ENCODE measurements at places on chromosomes 7 and 10.
A peak's percentile ranks its signal among the peaks of the same experiment; 100 is the strongest.

DNA sequence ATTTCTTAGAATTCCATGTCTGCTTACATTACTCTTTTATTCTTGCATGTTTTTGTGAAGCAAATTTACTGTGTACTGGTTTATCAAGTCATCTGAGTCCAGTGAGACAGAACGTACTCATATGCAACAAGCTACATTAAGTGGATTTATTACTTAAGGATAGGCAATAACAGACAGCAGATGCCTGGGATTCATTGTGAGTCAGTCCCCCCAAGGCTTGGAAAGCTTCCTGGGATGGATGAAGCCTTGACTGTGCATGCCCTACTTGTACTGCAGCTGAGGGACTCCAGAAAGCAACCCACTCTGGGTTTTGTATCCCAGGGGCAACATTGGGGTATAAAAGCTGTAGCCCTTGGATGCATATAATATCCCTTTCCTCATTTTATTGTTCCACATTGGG is 113.4 kb upstream of the RAB18 start:
- no peak for DNase-seq
- H3K27ac ChIP-seq, result no peak overlapping the region
- H3K36me3 ChIP-seq, result no peaks in the 10 kb centered on the region

GRCh38 chr10:17049195-17049594 is 80.4 kb downstream of the CUBN start:
- H3K4me3 ChIP-seq, result no peak overlapping the region
- no peak for DNase-seq
- peaks cover 7% of the 10 kb centered on the region for H3K36me3 ChIP-seq
- H3K4me1 ChIP-seq, result no peaks in the 10 kb centered on the region
- no peak overlapping the region for H3K27ac ChIP-seq
- no peaks in the 10 kb centered on the region for H3K27me3 ChIP-seq

DNA sequence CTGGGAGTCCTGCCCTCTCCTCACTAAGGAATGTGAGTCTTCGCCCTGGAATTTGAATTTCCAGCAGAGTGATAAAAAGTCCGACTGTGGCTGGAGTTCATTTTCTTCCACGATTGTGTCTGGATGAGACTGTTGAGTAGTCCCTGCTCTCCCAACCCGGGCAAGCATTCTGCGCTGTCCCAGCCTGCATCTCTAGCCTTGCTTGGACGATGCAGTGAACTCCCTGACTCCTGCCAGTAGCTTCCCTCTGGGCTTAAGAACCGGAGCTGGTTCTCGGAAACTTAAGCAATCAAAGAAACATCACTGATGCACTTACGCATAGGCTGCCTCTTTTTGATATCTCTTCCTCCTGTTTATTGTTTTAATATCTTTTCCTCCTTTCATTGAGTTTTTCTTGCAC is 116.0 kb upstream of the FZD8 start:
- DNase-seq, result no peak
- no peak overlapping the region for H3K27ac ChIP-seq
- H3K27me3 ChIP-seq, result peaks cover 3% of the 10 kb centered on the region
- no peaks in the 10 kb centered on the region for H3K4me1 ChIP-seq

DNA sequence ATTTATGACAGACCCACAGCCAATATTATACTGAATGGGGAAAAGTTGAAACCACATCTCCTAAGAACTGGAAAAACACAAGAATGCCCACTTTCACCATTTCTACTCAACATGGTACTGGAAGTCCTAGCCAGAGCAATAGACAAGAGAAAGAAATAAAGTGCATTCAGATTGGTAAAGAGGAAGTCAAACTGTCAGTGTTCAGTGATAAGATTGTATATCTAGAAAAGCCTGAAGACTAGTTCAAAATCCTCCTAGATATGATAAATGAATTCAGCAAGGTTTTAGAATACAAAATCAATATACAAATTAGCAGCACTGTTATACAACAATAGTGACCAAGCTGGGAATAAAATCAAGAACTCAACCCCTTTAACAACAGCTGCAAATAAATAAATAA is 6.9 kb upstream of the ZNF138 start:
- no peaks in the 10 kb centered on the region for H3K27me3 ChIP-seq
- H3K4me1 ChIP-seq, result no peaks in the 10 kb centered on the region
- no peaks in the 10 kb centered on the region for H3K36me3 ChIP-seq
- no peak overlapping the region for H3K4me3 ChIP-seq

DNA sequence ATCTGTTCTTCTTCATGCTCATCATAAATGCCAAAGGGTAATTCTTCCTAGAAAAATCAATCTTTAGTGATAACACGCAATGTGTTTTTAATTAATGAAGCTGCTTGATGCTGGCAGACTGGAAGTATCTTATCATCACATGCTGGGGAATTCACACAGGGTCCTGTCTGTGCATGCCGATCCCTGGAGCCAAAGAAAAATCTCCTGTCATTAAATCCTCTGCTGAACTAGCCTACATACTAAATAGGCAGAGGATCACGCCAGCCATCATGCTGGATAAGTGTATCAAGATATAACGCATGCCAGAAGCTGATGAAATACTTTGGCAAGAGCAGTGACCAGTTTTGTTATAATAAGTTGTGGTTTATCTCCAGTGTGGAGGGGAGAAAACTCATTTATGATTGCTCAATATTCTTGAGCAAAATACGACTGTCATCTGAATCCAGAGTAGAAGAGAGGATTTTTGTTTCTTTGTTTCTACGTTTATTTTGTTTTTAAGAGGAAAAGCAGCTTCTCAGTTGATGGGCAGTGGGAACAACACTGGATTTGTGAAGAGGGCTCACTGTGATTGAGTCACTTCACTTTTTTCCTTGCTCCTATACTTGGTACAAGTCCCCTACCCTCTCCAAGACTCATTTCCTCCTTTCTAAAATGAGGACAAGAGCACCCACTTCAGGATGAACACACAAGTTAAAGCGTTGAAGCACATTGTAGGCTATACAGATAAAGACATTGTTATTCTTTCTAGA is 649.1 kb downstream of the TNS3 start:
- H3K36me3 ChIP-seq, result no peaks in the 10 kb centered on the region
- no peak overlapping the region for H3K4me3 ChIP-seq
- no peak for DNase-seq
- H3K27ac ChIP-seq, result no peak overlapping the region

DNA sequence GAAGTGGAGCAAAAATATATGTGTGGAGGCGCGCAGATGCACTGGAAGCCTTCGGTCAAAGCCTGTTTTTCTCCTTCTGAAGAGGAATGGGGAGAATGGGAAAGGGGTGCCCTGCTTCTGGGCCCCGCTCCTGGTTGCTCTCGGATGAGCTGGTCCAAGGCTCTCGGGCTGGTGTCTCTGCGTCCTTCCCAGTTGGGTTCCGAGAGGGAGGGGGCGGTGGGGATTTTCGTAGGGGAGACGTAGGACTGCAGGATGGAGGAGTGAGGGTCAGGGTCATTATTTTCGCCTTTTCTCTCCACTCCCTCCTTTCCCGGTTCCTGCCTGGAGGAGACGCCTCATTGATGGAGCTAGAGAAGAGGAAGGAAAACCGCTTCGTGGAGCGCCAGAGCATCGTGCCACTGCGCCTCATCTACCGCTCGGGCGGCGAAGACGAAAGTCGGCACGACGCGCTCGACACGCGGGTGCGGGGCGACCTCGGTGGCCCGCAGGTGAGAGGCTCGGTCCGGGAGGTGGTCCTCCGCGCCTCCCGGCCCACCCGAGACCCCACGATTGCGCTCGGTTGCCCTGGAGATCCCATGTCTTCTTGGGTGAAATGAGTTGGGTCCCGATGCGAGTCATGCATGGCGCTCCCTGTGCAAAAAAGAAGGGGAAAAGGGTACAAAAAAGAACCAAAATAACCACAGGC is 790 bp downstream of the ADAM22 start:
- H3K4me3 ChIP-seq, result peak overlapping the region; percentile 83
- no peak overlapping the region for H3K27ac ChIP-seq
- peaks cover 44% of the 10 kb centered on the region for H3K27me3 ChIP-seq
- DNase-seq, result peak; percentile 34
- peaks cover 15% of the 10 kb centered on the region for H3K4me1 ChIP-seq

- no peaks in the 10 kb centered on the region for H3K36me3 ChIP-seq
- H3K27ac ChIP-seq, result no peak overlapping the region
- H3K27me3 ChIP-seq, result peaks cover 6% of the 10 kb centered on the region
- no peaks in the 10 kb centered on the region for H3K4me1 ChIP-seq
Measured at GRCh38 chr10:48557511-48558123, 47.3 kb downstream of the ARHGAP22 start.

DNA sequence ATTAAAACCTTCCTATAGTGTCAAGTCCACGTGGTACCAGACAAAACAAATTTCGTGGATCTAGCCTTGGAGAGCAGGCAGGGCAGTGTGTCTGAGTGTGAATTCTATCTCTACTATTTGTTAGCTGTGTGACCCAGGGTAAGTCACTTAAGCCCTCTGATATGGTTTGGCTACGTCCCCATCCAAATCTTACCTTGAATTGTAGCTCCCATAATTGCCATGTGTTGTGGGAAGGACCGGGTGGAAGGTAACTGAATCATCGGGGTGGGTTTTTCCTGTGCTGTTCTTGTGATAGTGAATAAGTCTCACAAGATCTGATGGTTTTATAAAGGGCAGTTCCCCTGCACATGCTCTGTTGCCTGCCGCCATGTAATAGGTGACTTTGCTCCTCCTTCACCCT is 2.8 kb upstream of the NPFFR1 start:
- no peaks in the 10 kb centered on the region for H3K36me3 ChIP-seq
- peaks cover 73% of the 10 kb centered on the region for H3K27me3 ChIP-seq
- H3K4me1 ChIP-seq, result no peaks in the 10 kb centered on the region
- no peak overlapping the region for H3K4me3 ChIP-seq
- no peak overlapping the region for H3K27ac ChIP-seq
- DNase-seq, result no peak

- H3K36me3 ChIP-seq, result no peaks in the 10 kb centered on the region
- no peak overlapping the region for H3K27ac ChIP-seq
- H3K4me3 ChIP-seq, result no peak overlapping the region
- H3K27me3 ChIP-seq, result peaks cover 63% of the 10 kb centered on the region
- DNase-seq, result no peak
- H3K4me1 ChIP-seq, result no peaks in the 10 kb centered on the region
Measured at GRCh38 chr7:55017841-55018240, 976 bp upstream of the EGFR start.

DNA sequence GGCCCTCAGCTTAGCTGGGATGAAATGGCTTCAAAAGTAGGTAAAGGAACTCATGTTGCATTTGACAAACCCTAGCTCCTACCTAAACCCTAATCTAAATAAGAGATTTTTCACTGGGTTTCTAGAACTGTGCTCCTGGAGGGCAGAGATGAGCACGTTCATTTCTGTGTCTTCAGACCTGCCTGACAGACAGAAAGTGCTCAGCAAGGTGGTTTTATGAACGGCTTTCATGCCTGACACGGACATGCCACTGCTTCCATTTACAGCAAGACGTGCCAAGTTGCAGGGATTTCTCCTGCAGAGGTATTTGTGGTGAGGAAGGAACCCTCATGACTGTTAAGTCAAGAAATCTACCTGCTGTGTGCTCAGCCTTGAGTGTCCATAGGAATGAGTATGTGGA is 83.5 kb upstream of the KMT2C start:
- DNase-seq, result no peak
- H3K27me3 ChIP-seq, result peaks cover 18% of the 10 kb centered on the region
- H3K36me3 ChIP-seq, result no peaks in the 10 kb centered on the region
- no peak overlapping the region for H3K27ac ChIP-seq
- no peaks in the 10 kb centered on the region for H3K4me1 ChIP-seq
- H3K4me3 ChIP-seq, result no peak overlapping the region

- H3K36me3 ChIP-seq, result peaks cover 2% of the 10 kb centered on the region
- H3K27ac ChIP-seq, result peak within 1 kb of the TSS; percentile 75
- peaks cover 18% of the 10 kb centered on the region for H3K4me1 ChIP-seq
- peaks cover 21% of the 10 kb centered on the region for H3K27me3 ChIP-seq
Measured at GRCh38 chr7:149460493-149461277, at the start of gene ZNF777. Gene ZNF777 (minus strand): TSS chr7:149461062. CDS start chr7:149456022, 5,040 bp downstream.

DNA sequence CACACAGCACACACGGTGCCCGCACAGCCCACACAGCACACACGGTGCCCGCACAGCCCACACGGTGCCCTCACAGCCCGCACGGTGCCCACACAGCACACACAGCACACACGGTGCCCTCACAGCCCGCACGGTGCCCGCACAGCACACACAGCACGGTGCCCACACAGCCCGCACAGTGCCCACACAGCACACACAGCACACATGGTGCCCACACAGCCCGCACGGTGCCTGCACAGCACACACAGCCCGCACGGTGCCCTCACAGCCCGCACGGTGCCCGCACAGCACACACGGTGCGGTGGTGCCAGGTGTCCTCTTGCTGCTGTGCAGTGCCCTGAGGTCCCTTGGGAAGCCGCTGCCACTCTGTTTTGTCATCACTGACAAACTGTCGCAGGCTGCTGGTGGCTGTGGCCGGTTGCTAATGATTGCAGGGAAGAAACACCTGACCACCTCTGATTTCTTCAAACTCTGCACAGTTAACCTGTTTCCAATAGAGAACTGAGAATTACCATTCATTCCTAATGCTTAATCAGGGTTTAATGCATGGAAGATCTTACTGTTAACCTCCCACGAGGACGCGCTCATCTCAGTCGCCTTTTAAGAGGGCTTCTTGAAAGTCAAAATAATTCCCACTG is 66.9 kb downstream of the GLRX3 start:
- no peaks in the 10 kb centered on the region for H3K4me1 ChIP-seq
- H3K36me3 ChIP-seq, result no peaks in the 10 kb centered on the region
- DNase-seq, result no peak
- H3K27ac ChIP-seq, result no peak overlapping the region
- peaks cover 10% of the 10 kb centered on the region for H3K27me3 ChIP-seq

DNA sequence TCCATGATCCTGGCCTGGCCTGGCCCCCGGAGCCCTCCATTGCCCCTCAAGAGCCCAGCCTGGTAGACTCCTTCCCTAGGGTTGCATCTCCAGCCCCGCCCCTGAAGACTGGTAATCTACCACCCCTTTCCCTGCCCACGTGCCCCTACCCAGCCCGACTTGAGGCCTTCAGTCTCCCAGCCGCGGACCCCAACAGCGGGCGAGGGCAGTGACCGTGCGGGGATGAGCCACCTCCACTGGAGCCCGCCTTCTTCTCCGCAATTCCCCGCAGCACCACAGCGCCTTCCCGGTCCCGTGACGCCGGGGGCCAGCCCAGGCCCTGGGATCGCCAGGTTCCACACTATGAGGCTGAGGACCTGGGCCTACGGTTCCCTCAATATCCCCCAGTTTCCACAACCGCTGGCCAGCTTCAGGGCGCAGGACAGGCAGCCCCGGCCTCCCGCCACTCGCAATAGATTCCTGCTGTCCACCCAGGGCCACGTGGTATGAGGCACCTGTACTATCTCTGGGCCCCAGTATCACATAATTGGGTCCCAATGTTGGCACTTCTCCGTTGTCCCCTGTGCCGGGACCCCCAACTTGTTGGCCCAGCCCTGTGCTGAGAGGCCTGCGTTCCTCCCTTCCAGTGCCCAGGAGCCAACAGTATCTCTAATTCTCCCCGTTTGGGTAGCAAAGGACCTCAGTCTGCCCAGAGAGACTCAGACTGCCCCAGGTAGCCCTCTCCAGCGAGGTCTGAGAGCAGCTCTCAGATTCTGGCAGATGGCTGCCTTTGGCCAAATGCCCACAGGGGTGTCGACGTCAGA is 1.1 kb upstream of the GPRIN2 start:
- H3K27ac ChIP-seq, result no peak overlapping the region
- no peaks in the 10 kb centered on the region for H3K36me3 ChIP-seq
- H3K27me3 ChIP-seq, result no peaks in the 10 kb centered on the region
- no peak for DNase-seq
- H3K4me3 ChIP-seq, result no peak overlapping the region
